NCI-H2029 treated with DMSO at 0.1 percent for 48 hours (cell line): ENCODE measurements at places on chromosomes 13 and 19.

DNA sequence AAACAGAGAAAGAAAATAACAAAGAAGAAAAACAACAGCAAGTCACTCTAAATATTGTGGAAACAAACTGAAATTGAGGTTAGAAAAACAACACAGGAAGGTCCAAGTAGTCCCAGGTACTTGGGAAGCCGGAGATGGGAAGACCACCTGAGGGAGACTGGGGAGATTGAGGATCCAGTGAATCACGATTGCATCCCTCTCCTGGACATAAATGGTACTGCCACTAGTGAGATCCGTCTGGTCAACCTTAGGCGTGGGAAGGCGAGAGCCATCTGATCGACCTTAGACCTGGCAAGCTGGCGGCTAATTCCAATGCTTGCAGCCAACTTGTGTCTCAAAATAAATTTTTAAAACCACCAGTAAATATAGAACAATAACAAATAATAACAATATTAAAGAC lies 81.9 kb downstream of the ZNF726 start:
- no peak for DNase-seq

- no peak for DNase-seq
Measured at GRCh38 chr19:36103842-36104552, 6.9 kb upstream of the OVOL3 start.

GRCh38 chr19:32189956-32190706 lies 155.3 kb upstream of the ZNF507 start:
- no peak for DNase-seq

DNA sequence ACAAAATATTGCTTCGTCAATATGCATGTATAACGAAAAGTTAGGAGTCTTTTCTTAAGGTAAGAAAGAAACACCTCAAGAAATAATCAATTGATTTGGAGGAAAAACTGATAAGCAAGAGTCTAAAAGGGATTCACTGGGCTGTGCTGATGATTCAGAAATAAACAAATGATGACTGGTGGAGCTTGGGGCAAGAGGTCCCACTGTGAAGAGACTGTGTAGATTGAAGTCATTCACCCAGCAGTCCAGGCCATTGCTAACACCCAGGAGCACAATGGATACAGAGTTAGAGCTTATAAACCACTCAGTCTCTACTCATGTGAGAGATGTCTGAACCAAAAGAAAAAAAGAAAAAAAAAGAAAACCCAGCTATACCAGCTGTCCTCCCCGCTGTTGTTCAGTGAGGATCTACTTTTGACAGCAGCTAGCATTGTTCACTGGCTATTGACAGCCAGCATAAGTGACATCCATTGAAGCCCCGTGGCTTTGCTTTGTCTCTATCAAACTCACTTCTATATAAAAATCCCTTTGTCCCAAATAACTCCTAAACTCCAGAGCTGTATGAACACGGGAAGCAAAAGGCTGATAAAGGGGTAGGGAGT lies 255.5 kb downstream of the KCTD12 start:
- DNase-seq: no peak

- no peak for DNase-seq
Measured at GRCh38 chr13:98473135-98473787, 103.6 kb downstream of the STK24 start.

DNA sequence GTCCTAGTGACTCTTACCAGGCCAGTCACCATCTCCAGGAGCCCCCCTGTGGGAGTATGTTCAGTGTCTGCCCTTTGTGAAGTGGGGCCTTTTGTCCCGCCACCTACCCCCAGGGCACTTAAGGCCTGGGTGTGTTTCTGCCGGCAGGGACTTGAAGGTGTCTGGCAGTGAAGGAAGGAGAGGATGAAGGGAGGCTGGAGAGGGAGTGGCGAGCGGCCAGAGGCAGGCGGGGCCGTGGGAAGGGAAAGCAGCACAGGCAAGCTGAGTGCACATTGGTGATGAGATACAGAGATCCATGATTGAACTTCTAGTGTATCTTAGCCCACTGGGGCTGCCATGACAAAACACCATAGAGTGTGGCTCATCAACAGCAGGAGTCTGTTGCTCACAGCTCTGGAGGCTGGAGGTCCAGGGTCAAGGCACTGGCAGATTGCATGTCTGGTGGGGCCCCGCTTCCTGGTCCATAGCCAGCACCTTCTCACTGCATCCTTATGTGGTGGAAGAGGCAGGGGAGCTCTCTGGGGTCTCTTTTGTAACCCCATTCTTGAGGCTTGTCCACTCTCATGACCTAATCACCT lies 17.5 kb downstream of the CUL4A start:
- DNase-seq: no peak

- no peak for DNase-seq
Measured at GRCh38 chr13:74867460-74867859, 614.5 kb downstream of the TBC1D4 start.

DNA sequence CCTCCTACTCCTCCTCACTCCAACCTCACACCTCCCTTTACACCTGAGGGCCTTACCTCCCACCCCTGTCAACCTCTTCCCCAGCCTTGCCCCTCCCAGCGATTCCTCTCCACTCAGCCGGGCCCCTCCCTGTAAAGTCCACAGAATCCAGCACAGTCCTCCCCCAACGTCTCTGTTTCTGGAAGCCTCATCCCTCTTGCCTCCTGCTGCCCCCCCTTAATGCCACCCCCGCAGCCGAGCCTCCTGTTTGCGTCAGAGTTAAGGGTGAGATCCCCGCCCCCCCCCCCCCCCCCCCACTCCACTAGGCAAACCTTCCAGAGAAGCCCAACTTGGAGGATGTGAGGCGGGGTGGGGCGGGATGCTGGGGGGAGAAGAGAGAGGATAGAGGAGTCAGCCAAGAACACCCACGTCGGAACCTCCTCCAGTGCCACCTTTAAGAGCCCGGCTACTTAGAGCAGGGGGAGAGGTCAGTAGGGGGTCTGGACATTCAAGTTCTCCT lies 2.1 kb downstream of the UNC13A start:
- no peak for DNase-seq

DNA sequence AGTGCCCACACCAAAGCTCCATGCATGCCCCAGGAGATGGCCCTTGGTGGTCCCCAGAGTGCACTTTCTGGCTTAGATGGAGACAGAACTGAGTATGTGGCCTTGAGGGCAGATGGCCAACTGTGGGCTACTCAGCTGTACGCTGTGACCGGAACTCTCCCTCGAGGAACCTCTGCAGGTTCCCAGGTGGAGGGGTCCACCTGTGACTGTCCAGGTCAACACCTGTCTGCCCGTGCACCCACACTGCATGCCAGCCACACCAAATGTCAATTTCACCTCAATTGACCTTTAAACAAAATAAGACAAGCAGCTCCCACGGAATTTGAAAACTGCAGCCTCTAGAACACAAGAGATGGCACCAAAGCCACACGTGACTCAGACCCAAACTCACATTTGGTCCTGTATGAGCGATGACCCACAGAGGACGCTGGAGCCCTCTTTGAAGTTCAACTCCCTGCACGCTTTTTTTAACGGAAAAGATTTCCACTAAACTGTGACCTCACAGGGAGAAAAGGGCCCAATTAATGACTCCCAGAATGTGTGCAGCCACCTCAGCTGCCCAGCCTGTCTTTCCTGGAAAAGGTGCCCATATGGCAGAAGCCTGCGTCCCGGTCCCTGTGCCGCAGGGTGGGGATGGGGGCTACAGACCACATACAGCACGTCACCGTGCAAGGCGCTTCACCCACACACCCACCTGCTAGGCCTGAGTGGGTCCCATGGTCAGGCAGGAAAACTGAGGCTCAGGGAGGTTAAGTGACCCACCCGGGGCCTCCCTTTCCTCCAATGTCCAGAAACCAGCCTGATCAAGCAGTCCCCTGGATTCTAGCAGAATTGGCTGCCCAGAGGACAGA lies 47.7 kb downstream of the KLF2 start:
- no peak for DNase-seq

- DNase-seq: no peak
Measured at GRCh38 chr13:25908366-25908765, 143.4 kb downstream of the SHISA2 start.

DNA sequence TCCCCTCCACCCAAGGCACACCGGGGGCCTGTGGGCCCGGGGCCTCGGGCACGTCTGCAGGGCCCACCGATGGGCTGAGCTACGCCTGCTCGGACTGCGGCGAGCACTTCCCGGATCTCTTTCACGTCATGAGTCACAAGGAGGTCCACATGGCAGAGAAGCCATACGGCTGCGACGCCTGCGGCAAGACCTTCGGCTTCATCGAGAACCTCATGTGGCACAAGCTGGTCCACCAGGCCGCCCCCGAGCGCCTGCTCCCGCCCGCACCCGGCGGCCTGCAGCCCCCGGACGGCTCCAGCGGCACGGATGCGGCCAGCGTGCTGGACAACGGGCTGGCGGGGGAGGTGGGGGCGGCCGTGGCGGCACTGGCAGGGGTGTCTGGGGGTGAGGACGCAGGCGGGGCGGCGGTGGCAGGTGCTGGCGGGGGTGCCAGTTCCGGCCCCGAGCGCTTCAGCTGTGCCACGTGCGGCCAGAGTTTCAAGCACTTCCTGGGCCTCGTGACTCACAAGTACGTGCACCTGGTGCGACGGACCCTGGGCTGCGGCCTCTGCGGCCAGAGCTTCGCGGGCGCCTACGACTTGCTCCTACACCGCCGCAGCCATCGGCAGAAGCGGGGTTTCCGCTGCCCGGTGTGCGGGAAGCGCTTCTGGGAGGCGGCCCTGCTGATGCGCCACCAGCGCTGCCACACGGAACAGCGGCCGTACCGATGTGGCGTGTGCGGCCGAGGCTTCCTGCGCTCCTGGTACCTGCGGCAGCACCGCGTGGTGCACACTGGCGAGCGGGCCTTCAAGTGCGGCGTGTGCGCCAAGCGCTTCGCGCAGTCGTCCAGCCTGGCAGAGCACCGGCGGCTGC lies 8.6 kb downstream of the ZNF784 start:
- no peak for DNase-seq

GRCh38 chr13:113938246-113938645 lies 35.6 kb downstream of the C13orf46 start:
- no peak for DNase-seq
